ENCODE measurements at places on chromosomes 1 and 21. TPM values are rescaled to one million over a fixed set of nuclear protein-coding genes. Genes with fewer than 3 reads are reported as not detected.

RNU1-1 gene
- total RNA-seq = not detected

SPOCD1 gene
- 27.6 TPM for total RNA-seq

DNA sequence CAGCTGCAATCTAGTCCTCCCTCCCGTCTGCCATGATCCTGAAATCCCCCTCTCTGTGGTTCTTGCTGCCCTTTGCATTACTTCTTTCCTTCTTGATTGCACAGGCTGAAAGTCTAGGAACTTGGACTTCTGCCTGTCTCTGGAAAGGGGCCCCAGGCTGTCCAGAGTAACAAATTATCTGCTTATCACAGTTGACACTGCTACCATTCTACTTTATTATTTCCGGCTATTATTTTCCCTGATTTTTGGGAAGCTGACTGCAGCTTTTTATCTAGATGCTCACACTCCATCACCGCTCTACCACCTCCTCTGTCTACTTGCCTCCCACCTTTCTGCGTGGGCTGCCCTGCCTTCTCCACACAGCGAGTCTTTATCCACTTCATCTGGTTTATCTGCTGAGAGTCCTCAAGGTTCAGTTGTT is 202.1 kb upstream of the PLXNA2 start:
- no peak for DNase-seq

DNA sequence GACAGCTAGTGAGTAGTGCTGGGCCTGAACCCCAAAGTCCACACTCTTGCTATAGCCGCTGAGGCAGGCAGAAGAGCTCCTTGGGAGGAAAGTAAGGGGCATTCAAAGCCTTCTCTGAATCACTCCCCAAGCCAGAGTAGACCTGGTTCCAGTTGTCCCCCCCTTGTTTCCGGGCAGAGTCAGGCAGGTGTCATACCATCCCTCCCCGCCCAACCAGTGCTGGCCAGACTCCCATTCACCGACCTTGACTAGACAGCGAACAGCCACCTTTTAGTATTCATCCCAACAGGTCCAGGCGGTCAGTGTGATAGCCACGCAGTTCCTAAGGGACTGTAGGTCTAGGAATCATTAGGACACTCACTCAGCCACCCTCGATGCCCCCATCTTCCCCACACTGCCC is 11.8 kb downstream of the CHRNB2 start:
- DNase-seq = no peak

WNT3A gene
- not detected for total RNA-seq

GRCh38 chr1:33306653-33307493 is 14.0 kb downstream of the A3GALT2 start:
- no peak for DNase-seq

DNA sequence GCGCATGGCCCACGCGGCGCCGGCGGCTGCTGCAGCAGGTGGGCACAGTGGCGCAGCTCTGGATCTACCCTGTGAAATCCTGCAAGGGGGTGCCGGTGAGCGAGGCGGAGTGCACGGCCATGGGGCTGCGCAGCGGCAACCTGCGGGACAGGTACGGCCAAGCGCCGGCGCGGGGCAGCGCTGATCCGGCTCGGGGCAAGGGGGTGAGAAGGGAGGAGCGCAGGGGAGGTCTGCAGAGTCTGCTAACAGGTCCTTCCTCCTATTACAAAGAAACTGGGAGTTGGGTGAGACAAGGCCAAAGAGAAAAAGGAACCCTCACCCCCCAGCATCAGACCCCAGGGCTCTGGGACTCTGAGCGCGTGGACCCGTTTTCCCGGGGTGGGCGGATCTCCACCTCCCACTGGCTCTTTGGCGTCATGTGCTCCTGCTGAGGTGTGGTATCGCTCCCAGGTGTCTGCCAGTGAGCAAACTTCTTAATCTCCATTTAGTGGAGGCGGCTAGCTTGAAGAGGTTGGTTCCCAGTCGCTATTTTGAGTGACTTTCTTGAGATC is 431 bp downstream of the MTARC1 start:
- no peak for DNase-seq

DNA sequence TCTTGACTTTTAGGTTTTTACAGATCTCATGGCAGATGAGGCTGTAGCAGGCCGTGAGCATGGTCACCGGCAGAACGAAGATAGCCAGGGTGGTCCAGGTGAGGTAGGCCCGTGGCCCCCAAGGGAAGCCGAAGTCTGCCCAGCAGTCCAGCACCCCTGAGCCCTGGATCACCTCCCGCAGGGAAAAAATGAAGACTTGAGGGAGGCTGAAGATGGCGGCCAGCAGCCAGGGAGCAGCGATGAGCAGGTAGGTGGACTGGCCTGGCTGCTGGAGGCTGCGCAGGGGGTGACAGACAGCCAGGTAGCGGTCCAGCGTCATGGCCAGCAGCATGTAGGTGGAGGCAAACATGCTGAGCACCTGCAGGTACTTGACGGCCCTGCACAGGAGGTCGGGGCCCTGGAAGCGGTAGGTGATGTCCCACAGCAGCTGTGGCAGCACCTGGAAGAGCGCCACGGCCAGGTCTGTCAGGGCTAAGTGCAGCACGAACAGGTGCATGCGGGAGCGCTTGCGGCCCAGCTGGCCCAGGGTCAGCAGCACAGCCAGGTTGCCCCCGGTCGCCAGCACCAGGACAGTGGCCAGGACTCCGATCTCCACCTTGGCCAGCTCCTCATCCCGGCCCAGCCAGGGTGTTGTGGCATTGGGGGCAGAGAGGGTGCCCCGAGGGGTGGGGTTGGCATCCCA is 856 bp downstream of the AVPR1B start:
- no peak for DNase-seq

CDK11A gene
- 9.6 TPM for total RNA-seq

FCAMR gene
- total RNA-seq = not detected

INTS3 gene
- total RNA-seq = 29.4 TPM

FLG2 gene
- not detected for total RNA-seq

DNA sequence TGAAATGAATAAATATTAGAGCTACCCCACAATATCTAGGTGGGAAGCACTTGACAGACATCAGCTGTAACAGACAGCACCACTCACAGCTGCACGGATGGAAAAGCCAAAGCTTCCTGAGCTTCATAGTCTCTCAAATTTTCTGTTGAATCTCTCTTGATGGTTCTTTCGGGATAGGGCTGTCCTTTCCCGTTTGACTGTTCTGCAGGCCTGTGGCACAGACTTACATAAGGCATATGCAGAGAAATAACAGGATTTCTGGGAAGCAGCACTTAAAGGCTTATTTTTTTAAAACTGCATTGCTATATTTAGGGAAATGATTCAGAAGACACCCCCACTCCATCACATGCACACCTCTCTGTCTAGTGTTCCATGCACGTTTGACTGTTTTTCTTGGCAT is 77.5 kb downstream of the ZNF648 start:
- DNase-seq = no peak

DNA sequence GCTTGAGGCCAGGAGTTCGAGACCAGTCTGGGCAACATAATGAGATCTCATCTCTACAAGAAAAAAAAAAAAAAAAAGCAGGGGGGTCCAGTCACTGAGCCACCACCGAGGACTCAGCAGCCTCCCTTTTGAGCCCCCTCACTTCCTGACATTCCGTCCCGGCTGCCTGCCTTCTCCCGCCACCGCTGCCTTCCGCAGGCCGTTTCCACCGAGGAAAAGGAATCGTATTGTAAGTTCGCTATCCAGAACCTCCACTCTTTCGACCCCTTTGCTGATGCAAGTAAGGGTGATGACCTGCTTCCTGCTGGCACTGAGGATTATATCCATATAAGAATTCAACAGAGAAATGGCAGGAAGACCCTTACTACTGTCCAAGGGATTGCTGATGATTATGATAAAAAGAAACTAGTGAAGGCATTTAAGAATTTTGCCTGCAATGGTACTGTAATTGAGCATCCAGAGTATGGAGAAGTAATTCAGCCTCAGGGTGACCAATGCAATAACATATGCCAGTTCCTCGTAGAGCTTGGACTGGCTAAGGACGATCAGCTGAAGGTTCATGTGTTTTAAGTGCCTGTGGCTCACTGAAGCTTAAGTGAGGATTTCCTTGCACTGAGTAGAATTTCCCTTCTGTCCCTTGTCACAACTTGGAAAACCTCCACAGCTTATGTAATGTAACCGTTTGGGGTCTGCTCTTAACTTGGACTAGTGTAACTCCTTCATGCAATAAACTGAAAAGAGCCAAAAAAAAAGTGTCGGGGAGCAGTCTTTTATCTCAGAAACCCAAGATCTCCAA is 55.6 kb downstream of the GLUL start:
- DNase-seq = no peak

DNA sequence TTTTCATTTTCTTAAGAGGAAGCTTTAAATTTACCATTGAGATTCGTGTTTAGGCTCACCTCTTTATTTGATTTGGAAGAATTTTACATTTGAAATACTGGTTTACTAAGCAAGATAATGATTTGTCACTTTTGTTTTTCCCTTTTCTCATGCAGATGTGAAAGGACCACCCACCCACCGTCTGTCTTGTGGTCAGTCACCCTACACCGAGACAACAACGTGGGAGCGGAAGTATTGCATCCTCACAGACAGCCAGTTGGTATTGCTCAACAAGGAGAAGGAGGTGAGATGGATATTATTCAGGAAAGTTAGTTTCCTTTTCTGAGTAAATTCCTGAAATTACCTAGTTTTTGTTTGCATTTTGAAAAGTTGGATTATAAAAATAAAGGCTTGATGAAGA is 189.5 kb downstream of the RASAL2 start:
- DNase-seq = no peak
